ENCODE measurements at places on chromosomes 3 and 15.

GRCh38 chr15:98667521-98668179, 19.3 kb downstream of the IGF1R start:
- DNase-seq: no peak

DNA sequence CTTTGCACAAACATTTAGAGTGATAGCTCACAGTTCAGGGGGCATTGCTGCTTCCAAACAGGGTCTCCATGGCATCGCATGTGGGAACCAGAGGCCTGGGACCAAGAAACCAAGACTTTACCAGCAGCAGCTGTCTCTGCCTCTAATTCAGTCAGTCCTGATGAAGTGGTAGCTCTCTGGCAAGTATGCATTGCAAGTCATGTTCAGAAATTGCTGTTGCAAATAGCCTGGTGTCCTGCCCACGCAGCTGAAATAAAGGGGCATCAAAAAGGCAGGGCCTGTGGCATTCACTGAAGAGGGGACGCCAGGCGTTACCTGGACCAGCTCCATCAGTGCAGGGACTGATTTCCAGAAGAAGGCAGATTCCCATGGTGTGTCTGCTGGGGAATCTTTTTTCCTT, 121.3 kb downstream of the CD47 start:
- no peak for DNase-seq

DNA sequence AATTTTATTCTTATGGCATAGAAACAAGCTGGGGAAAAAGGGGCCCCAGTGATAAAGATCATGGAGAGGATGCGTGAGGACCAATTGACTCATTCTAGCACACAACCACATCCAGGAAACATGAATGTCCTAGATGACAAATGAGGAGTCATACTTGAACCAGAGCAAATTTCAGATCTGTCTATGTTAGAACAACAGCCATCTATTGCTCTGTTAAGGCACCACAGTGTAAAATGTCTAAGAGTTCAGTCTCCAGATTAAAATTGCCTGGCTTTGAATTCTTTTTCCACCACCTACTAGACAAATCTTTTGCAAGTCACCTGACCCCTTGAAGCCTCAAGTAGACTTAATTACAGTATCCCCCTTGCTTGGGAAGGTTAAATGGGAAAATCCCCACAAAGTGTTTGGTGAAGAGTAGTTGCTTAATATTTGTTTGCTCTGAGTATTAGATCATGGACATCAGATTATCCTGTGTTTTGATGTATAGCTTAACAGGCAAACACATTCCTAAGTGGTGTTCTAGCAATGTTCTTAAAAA, 258.7 kb upstream of the TGFBR2 start:
- DNase-seq: peak; percentile 23

GRCh38 chr3:135106445-135106844, 311.4 kb downstream of the EPHB1 start:
- DNase-seq: no peak

GRCh38 chr15:91873138-91873536, 19.6 kb downstream of the SLCO3A1 start:
- DNase-seq: no peak

DNA sequence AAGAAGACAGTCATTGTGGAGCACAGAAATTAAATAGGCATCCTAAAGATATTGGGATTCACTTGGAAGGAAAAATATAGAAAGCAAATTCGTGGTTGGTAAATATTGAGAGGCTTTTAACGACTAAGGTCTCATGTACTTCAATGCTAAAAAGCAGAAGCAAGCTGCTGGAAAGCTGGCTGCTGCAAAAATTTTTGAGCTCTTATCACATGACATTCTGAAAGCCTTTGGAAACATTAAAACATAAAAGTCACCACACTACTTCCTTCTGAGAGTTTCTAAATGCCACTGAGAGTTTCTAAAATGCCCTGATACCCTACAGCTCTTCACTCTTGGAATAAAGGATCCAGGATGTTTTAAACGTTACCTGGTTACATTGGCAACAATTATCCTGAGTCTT, 39.0 kb upstream of the CBLB start:
- DNase-seq: no peak

- DNase-seq: no peak
These were observed 50.4 kb downstream of the TFDP2 start for GRCh38 chr3:142098964-142099363.

GRCh38 chr15:74529921-74530320, 11.1 kb upstream of the ARID3B start:
- no peak for DNase-seq

DNA sequence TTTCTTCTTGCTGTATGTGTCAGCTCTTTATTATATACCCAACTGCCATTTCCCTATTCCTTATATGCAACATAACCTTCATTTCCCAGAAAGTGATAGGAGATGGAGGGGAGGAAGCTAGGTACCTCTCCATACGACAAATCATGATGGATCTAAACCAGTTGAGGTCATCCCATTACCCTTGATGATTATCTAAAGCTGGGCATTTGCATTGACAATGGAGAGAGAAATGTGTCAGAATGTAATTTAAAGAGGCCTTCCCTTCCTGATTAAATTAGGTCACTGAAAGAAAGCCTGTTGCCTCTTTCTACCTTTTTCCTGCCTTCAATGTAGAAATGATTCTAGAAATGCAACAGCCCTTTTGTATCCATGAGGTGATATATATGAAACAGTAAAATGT, 81.9 kb downstream of the SUCNR1 start:
- DNase-seq: no peak

DNA sequence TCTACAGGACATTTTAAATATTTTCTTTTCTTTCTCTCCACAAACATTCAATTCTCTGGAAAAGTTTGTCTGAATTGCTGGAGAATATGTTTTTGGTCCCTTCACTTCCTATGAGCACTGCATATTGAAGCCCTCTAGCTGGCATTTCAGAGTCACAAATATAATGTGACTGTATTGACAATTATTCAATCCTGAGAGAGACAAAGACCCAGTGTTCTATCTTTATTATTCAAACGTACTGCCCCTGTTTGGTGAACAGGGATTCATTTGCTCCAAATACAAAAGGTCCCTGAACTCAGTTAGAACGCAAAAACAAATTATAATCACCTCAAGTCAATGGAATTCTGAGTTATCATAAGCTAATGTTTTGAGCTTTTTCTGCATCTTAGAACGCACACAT, 173.1 kb upstream of the CDIN1 start:
- no peak for DNase-seq

GRCh38 chr3:57015912-57016311, 44.6 kb upstream of the SPATA12 start:
- no peak for DNase-seq

DNA sequence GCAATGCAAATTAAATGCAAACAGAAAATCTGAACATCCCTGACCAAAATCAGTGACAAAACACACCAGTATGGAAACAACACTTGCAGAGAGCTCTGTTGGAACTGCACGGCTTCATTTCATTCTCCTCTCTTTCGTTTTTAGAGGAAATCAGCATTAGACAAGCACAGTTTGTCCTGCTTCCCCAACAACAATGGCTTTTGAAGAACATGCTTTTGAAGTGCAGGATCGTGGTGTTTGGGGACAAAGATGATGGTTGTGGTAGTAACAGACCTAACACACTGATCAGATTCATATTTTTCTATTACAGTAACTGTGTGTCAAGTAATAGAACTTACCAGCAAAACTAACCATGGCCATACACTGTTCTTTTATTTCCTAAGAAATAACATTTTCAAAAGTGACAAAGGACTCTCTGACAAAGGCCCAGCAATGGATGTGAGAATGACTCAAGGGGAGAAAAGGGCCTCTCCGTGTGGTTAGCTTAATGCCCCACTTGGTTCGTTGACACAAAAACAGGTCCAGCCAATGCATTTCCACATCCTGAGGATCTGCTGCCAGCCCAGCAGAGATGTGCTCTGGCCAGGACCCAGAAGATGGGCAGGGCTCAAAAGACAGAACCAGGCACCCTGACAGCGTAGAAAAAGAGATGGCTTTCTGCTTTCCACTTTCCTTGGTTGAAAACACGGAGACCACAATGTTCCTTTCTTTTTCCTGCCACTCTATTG, 84.1 kb downstream of the CCNL1 start:
- DNase-seq: no peak

- no peak for DNase-seq
These were observed 806.6 kb upstream of the LMCD1 start for GRCh38 chr3:7695049-7695448.

DNA sequence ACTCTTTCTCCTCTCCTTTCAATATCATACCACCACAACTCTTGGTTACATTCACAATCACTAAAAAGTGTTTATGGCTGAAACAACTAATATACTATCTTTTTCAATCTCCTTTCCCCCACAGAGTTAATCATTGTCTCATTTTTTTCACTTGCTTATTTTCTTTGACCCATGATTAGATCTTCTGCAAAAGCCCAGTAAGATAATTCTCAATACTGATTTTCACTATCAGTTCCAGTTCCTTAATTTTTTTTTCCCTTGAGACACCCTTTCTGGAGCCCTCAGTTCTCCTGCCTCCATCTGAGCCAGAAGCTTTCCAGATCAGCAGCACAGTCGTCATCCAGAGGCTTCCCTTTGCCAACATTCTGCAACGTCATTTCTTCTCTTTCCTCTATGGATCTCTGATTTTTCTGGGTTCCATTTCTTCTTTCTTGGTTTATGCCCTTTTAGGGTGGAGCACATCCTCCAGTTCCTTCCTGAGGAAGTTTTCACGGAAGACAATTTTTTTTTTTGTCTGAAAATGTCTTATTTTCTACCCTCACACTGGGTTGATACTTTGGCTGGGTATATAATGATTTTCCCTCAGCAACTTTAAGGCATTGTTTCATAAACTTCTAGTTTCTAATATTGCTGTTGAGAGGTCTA, 88.7 kb upstream of the C15orf39 start:
- DNase-seq: no peak

- DNase-seq: peak; percentile 36
These were observed 14.8 kb downstream of the ARNT2 start for GRCh38 chr15:80418892-80419537.

DNA sequence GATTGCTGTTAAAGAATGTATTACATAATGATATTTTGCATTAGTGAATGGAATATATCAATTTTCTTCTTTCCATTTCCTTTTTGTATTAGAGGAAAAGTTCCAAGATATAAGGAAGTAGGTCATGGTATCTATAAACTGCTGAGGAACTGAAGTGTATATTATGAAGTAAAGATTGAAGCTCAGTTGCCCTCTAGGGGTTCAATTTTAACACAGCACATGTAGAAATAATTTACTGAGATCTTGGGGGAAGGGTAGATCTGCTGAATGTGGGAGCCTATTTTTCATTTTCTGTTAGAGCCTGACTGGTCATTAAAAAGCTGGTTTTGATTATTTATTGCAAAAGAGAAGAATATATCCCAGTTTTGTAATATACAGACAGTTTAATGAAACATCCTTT, 45.2 kb downstream of the CMC1 start:
- peak; percentile 28 for DNase-seq

DNA sequence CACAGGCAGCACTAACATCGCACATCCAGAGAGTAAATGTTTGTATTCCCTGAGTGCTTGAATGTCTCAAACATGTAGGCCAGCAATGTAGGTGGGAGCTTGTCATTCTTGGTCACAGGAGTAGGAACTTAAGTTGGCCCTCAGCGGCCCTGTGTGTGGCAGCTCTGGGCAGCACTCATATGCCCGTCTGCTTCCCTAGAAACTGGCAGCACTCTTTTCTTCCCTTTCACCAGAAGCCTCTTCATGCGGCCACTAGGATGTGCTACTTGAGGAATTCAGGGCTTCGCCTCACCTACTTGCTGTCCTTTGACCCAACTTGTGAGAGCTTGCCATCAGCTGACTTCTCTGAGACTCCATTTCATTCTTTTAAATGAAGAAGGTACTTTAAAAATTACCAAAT, 69.5 kb downstream of the TIPARP start:
- no peak for DNase-seq

GRCh38 chr3:59508273-59508672, 458.4 kb upstream of the CFAP20DC start:
- DNase-seq: no peak

DNA sequence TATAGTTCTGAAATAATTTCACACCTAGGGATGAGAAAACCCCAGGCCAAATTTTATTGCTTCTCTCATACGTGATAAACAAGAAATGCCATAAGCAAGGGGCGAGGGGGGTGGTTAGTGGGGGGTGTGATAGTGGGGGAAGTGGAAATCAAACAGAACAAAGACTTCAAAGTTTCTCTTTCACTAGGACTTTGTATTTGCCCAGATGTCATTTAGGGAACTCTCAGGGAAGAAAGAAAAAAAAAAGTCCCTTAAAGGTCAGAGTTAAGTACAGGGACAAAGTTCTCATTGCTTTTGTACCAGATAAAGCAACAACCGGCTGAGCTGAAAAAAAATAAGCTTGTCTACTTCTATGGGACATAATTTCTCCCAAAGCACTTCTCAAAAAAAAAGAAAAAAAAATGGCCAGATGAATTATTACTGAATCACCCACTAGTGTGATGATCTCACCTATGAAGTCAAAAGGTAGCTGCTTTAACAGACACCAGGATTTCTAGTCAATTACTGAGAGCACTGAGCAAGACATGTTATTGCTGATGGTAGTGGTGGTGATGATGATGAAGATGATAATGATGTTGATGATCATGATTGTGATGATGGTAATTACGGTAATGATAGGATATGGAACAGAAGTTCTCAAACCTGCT, 56.2 kb downstream of the FHIT start:
- DNase-seq: no peak

DNA sequence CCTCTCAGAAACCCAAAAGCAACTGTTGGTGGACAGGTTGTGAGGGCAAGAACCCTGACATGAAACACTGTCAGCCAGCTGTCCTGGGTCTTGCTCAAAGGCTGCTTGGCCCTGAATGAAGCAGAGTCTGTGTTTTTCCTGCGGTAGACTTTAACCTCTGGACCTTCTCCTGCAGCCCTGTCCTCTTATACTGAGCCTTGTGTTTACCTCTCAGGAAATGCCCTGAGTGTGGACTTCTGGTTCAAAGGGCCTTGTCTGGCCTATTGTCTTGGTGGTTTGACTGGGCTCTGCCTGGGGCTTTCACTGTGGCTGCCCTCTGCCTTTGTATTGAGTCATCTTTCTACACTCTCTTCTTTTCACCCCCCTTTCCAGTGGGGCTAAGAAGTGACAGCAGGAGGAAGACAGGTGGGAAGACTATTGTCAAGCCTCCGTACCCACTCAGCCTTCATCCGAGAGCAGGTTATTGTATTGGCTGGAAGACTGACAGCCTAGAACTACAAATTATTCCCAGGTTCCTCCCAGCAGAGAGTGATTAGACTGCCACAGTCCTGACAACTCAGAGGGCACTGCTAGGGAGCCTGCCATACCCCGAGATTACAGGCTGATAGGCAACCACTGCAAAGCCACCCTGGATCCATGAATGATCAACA, 3.5 kb downstream of the SEC13 start:
- DNase-seq: no peak

GRCh38 chr3:29587340-29587739, 306.5 kb downstream of the RBMS3 start:
- no peak for DNase-seq

GRCh38 chr15:88491158-88491557, 23.6 kb downstream of the MRPS11 start:
- no peak for DNase-seq

Data from kidney glomerular epithelial cell (primary cell).